Stimulated activated CD8-positive, alpha-beta memory T cell treated with anti-CD3 and anti-CD28 coated beads, Interleukin-4, amount 100 ng/mL, for 24 hours (primary cell): ENCODE measurements at places on chromosomes 7 and 10.

GRCh38 chr10:106571192-106571946 lies 593.1 kb downstream of the SORCS1 start:
- DNase-seq: no peak

GRCh38 chr10:121914661-121915060 lies 13.2 kb downstream of the ATE1 start:
- no peak for DNase-seq

DNA sequence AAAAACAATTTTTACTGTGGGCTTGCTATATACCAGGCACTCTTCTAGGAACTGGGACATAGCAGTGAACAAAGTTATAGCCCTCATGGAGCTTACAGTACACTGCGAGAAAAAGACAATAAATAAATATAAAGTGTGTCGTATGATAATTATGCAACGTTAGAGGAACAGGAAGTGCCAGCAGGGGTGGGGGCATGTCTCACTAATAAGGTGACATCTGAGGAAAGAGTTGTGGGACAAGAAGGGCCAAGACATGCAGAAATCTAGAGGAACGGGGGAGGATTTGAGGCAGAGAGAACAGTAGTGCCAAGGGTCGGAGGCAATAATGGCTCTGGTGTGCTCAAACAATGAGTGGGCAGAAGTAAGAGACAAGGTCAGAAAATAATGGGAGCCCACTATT lies 52.8 kb downstream of the LMBR1 start:
- no peak for DNase-seq

DNA sequence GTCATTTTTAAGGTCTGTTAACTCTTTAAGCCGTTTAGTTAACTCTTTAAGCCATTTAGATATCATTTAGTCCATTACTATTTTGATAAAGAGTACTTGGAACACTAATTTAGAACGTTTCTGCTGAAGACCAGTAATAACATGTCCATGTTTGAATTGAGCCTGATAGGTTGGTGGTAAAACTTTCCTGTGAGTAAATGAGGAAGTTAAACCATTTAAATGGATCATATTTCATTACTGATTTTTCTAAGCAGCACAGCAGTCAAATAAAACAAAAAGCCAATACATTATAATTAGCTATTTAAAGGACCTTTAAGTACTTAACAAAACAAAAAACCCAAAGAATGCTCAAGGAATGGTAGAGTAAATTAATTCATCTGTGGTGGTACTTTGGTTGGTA lies 29.4 kb downstream of the PHTF2 start:
- DNase-seq: no peak

DNA sequence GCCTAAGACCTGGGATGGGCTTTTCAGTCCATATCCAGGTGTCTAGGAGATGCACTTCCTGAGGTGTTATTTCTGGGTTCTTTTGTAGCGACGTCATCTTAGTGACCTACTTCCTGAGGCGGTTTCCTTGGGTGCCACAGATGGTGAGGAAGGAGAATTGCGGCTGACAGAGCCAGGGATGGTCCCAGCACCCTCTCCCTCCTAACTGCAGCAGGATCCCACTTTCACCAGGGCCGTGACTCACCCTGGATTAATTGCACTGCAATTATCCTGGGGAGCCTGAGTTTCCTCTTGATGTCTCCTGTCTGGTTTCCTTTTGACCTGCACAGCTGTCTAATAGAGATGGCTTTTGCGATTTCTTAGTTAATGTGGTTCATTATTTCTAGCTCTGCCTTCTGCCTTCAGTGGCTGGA lies 271.7 kb downstream of the TCF7L2 start:
- DNase-seq: no peak

GRCh38 chr7:108200326-108200725 lies 70.2 kb upstream of the LAMB4 start:
- DNase-seq: no peak

- no peak for DNase-seq
These were observed 16.8 kb downstream of the OCM2 start for GRCh38 chr7:97973206-97973658.
